ENCODE measurements at places on chromosomes 2 and 18.

GRCh38 chr2:159202568-159203071 lies 83.9 kb downstream of the WDSUB1 start:
- H3K36me3 ChIP-seq, result no peaks in the 10 kb centered on the region
- DNase-seq, result no peak
- H3K27me3 ChIP-seq, result no peaks in the 10 kb centered on the region
- H3K4me3 ChIP-seq, result no peak overlapping the region

DNA sequence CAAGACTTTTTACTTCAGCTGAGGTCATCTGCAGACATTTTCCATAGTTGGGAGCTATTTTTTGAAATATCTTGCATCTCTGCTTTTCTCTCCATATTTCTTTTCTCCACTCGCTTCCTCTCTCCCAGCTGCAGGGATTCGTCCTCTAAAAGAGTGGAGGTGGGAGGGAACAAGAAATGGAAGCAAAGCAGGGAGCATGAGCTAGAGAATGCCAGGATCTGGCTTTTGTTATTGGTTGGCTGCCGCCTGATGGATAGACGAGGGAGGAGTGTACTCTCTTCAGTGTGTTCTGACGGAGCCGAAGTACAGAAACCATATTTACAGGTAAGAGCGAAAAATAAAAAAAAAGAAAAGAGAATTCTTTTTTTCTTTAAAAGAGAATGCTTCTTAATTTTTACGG lies at the start of gene CSRNP3:
Gene CSRNP3, plus strand, starts transcription at position 282 of the 400 bp plus-strand sequence. CDS start 125,368 bp downstream, outside the sequence.
- H3K27me3 ChIP-seq, result no peaks in the 10 kb centered on the region
- H3K27ac ChIP-seq, result no peak within 1 kb of the TSS
- no peaks in the 10 kb centered on the region for H3K4me1 ChIP-seq
- no peak within 1 kb of the TSS for H3K4me3 ChIP-seq
- DNase-seq, result no peak

- no peak overlapping the region for H3K27ac ChIP-seq
- no peaks in the 10 kb centered on the region for H3K4me1 ChIP-seq
- no peak overlapping the region for H3K4me3 ChIP-seq
Measured at GRCh38 chr2:216572582-216573578, 60.3 kb upstream of the IGFBP2 start.

DNA sequence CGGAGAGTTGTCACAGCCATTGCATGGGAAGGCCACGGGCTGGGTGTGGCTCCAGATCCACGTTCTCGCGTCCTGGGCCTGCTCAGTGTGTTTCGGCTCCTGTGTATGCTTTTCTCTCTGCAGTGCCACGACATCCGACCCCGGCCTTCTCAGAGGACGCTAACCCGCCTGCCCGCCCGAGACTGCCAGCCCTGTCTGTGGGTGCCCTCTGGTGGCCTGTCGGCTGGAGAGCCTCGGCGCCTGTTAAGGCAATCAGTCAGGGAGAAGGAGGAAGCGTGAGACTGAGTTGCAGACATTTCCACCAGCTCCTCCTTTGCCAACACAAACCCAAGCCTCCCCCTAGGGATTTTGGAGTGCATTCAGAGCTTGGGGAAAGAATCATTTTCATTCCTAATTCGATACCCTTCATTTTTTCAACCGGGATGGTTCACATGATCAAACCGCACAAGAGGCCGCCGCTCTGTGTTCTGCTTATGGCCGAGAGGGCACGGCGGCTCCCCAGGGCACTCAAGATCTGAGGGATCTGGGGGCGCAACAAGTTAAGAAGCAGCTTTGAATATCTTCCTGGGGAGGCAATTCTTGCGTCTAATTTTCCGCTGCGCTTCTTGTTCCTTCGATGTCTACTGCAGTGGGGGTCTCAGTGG lies 37.5 kb upstream of the ZBTB7C start:
- H3K27me3 ChIP-seq, result 0 out of 2 replicates have a peak, but pooled peaks cover 7% of the 10 kb centered on the region
- H3K27ac ChIP-seq, result no peak overlapping the region
- peak; percentile 74 for DNase-seq
- H3K4me1 ChIP-seq, result no peaks in the 10 kb centered on the region
- H3K4me3 ChIP-seq, result no peak overlapping the region

- H3K4me3 ChIP-seq, result no peak overlapping the region
- no peaks in the 10 kb centered on the region for H3K36me3 ChIP-seq
- no peaks in the 10 kb centered on the region for H3K27me3 ChIP-seq
- H3K27ac ChIP-seq, result no peak overlapping the region
Measured at GRCh38 chr2:6443061-6443823, 422.5 kb downstream of the CMPK2 start.

DNA sequence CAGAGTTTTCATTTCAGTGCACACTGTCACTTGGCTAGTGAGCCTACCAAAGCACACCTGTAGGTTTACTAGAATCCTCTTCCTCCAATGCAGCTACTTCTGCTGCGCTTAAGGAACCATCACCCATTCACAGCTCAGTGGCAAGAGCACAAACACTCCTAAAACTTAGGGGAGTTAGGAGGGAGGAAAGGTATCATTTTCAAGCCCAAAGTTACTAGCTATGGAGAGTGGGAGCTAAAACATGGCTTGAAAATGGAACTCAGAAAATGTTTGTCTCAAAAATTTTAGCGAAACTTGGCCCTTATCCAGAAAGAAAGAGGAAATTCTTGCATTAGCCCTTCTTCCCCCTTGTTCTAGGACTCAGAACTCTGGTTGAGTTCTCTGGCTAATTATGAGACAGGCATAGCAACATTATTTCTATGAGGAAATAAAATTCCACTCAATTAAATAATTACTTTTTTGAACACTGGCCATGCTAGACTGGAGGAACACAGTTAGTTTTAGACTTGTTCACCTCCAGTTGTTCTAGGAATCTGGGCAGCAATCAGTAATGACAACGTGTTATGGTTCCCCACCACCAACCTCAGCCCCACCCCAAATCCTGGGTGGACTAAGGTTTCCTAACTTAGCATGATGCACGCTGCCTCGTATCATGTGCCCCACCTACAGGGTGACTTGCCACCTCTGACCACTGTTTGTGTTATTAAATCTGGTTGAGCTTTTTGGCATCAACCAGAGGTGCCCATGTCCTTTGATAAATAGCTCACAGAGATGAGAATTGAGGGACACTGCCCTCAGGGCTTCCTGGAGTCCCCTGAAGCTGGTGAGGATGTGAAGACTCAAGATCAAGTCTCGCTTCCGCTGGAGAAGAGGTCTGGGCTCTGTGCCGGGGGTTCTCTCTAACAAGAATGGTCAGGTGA lies 32.8 kb downstream of the LPIN2 start:
- H3K4me3 ChIP-seq, result no peak overlapping the region
- DNase-seq, result no peak
- H3K36me3 ChIP-seq, result no peaks in the 10 kb centered on the region
- no peaks in the 10 kb centered on the region for H3K27me3 ChIP-seq
- peaks cover 23% of the 10 kb centered on the region for H3K4me1 ChIP-seq

DNA sequence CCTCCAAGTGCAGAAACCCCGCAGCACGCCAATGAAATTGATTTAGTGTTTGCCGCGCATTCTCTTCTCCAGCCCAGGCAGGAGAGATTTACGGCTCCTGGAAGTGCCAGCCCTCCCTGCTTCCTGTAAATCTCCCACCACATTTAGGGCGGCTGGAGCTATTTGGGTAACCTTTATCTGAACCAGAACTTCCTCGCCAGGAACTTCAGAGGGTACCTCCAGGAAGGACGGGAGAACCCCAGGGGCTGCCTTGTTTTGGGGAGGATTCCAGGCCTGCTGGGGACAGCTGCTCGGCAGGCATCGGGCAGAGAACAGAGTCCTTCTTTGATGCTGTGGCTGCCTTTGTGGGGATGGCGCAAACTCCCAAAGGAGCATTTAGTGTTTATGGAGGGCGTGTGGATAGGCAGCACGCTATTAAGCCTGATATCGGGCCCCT lies 122.0 kb upstream of the MYCN start:
- DNase-seq, result no peak
- H3K4me3 ChIP-seq, result no peak overlapping the region
- no peak overlapping the region for H3K27ac ChIP-seq
- H3K27me3 ChIP-seq, result no peaks in the 10 kb centered on the region
- H3K4me1 ChIP-seq, result no peaks in the 10 kb centered on the region

GRCh38 chr2:16071865-16072637 lies 131.7 kb downstream of the MYCN start:
- H3K4me3 ChIP-seq, result no peak overlapping the region
- DNase-seq, result no peak
- no peaks in the 10 kb centered on the region for H3K4me1 ChIP-seq
- H3K27me3 ChIP-seq, result no peaks in the 10 kb centered on the region
- no peaks in the 10 kb centered on the region for H3K36me3 ChIP-seq

DNA sequence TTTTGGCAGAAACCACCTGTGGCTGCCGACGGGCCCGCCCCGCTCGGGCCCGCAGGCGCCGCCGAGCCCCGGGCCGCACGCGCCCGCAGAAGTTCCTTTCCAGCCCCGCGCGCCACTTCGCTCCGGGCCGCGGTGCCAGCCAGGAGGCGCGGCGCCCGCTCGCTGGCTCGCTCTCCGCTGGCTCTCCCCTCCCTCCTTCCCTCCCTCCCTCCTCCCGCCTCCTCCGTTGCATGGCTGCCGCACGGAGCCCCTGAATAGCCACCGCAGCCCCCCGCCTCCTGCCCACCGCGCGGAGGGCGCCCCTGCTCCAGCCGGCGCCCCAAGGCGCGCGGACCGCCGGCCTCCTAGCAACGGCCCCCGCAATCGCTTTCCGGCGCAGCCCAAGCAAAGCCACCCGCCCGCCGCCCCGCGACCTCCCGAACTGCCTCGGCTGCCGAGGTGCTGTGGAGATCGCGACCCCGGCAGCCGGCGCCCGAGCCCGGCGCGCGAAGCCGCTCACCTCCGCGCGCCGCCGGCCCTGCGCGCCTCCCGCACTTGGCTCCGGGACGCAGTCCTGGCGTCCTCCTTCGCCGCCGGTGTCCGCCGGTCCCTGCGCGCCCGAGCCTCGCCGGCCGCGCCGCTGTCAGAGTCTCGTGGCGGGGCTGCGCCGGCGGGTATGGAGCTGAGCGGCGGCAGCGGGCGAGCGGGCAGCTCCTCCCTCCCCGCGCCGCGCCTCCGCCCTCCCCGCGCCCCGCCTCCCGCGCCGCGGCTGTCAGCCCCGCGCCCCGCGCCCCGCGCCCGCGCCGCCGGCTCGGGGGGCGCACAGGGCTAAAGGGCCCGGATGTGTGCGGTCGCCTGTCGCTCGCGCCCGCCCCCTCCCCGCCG lies at the start of gene ZBTB7C:
Gene ZBTB7C, minus strand, starts transcription at position 657 of the 864 bp plus-strand sequence.
- peak within 1 kb of the TSS; percentile 87 for H3K4me3 ChIP-seq
- H3K36me3 ChIP-seq, result no peaks in the 10 kb centered on the region
- peak; percentile 39 for DNase-seq

GRCh38 chr2:150860301-150860700 lies 372.8 kb upstream of the RND3 start:
- DNase-seq, result no peak
- H3K36me3 ChIP-seq, result no peaks in the 10 kb centered on the region
- H3K27ac ChIP-seq, result no peak overlapping the region
- no peaks in the 10 kb centered on the region for H3K4me1 ChIP-seq

- DNase-seq, result no peak
- H3K27me3 ChIP-seq, result no peaks in the 10 kb centered on the region
- H3K4me3 ChIP-seq, result no peak overlapping the region
- no peak overlapping the region for H3K27ac ChIP-seq
Measured at GRCh38 chr18:73947180-73947921, 200.3 kb downstream of the FBXO15 start.

- DNase-seq, result peak; percentile 57
- H3K27me3 ChIP-seq, result no peaks in the 10 kb centered on the region
- no peaks in the 10 kb centered on the region for H3K4me1 ChIP-seq
- H3K4me3 ChIP-seq, result no peak overlapping the region
Measured at GRCh38 chr2:233404222-233404621, 49.9 kb downstream of the DGKD start.

- H3K27ac ChIP-seq, result no peak overlapping the region
- no peak for DNase-seq
- H3K27me3 ChIP-seq, result no peaks in the 10 kb centered on the region
- no peaks in the 10 kb centered on the region for H3K36me3 ChIP-seq
Measured at GRCh38 chr2:128510701-128511397, 192.2 kb upstream of the HS6ST1 start.

DNA sequence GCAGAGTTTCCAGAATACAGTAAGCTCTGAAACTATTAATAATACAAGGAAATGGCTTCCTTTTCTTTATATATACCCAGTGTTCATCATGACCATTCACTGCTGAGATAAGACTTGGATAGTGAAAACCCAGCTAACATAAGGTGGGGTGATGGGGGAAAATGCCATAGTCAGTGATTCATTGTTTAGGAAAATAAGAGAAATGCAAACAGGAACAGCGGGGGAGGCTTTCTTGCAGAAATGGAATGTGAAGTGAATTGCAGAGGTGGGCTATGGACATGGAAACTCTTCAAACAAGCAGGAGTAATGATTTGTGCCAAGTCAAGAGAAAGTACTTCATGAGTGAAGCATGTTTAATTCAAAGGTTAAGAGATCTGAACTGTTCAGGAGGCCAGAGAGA lies 519.4 kb downstream of the TDRD15 start:
- H3K4me3 ChIP-seq, result no peak overlapping the region
- no peaks in the 10 kb centered on the region for H3K4me1 ChIP-seq
- DNase-seq, result no peak
- H3K27ac ChIP-seq, result no peak overlapping the region
- no peaks in the 10 kb centered on the region for H3K27me3 ChIP-seq
- no peaks in the 10 kb centered on the region for H3K36me3 ChIP-seq

DNA sequence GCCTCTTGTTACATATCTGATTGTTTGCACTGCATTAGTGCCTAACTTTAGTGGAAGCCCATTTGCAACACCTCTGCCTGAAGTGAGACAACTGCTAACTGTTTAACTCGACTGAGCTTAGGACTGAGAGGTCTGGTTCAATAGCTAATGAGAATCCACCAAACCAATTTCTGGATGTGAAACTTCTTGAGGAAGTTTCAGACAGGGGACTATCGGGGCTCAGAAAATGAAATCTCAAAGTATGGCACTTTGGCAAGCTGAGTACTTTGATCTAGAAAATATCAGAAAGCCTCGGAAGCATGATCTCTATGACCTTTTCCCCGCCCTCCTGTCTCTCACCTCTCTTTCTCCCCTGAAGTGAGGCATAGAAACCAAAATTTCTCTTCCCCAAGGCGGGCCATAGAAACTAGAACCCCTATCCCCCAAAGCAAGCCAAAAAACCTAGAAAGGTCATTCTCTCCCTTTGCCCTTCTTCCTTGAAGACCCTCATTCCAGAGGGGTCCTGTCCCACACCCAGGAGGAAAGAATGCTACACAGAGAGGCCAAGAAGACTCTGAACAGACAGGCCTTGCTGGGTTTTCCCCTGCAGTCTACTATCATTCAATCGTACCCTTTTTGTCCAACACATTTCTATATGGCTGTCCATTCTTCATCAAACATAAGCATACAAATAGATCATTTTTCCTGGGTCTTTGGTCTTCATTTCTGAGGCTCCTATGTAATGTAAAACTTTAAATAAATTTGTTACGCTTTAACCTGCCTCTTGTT lies 69.6 kb upstream of the CREB1 start:
- H3K27me3 ChIP-seq, result no peaks in the 10 kb centered on the region
- H3K4me1 ChIP-seq, result peaks cover 15% of the 10 kb centered on the region
- H3K4me3 ChIP-seq, result no peak overlapping the region
- peak overlapping the region; percentile 3 for H3K27ac ChIP-seq

GRCh38 chr2:130727286-130727924 lies 1.5 kb upstream of the GPR148 start:
- peak; percentile 79 for DNase-seq
- no peaks in the 10 kb centered on the region for H3K36me3 ChIP-seq
- H3K4me3 ChIP-seq, result peak overlapping the region; percentile 65
- H3K27me3 ChIP-seq, result no peaks in the 10 kb centered on the region
- H3K27ac ChIP-seq, result peak overlapping the region; percentile 39
- H3K4me1 ChIP-seq, result peaks cover 5% of the 10 kb centered on the region

GRCh38 chr2:44748-45341 lies 1.5 kb downstream of the FAM110C start:
- no peaks in the 10 kb centered on the region for H3K27me3 ChIP-seq
- H3K36me3 ChIP-seq, result no peaks in the 10 kb centered on the region
- DNase-seq, result no peak
- no peaks in the 10 kb centered on the region for H3K4me1 ChIP-seq

- no peak for DNase-seq
- no peaks in the 10 kb centered on the region for H3K36me3 ChIP-seq
- H3K4me1 ChIP-seq, result no peaks in the 10 kb centered on the region
- no peak overlapping the region for H3K4me3 ChIP-seq
Measured at GRCh38 chr2:190847504-190848081, 33.0 kb upstream of the GLS start.
